ENCODE measurements at places on chromosomes 6 and 20.
A peak's percentile ranks its signal among the peaks of the same experiment; 100 is the strongest.

GRCh38 chr20:51386586-51386985 lies 155.9 kb downstream of the NFATC2 start:
- DNase-seq = no peak

DNA sequence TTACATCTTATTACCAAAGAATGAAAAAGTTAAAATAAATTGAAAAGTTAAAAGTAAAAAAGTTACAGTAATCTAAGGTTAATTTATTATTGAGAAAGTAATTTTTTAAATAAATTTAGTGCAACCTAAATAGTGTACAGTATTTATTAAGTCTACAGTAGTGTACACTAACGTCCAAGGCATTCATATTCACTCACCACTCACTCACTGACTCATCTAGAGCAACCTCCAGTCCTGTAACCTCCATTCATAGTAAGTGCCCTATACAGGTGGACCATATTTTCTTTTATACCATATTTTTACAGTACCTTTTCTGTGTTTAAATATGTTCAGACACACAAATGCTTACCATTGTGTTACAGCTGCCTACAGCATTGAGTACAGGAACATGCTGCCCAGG lies 624.7 kb upstream of the NOX3 start:
- no peak for DNase-seq

GRCh38 chr20:38343311-38344106 lies 2.8 kb upstream of the LBP start:
- no peak for DNase-seq

DNA sequence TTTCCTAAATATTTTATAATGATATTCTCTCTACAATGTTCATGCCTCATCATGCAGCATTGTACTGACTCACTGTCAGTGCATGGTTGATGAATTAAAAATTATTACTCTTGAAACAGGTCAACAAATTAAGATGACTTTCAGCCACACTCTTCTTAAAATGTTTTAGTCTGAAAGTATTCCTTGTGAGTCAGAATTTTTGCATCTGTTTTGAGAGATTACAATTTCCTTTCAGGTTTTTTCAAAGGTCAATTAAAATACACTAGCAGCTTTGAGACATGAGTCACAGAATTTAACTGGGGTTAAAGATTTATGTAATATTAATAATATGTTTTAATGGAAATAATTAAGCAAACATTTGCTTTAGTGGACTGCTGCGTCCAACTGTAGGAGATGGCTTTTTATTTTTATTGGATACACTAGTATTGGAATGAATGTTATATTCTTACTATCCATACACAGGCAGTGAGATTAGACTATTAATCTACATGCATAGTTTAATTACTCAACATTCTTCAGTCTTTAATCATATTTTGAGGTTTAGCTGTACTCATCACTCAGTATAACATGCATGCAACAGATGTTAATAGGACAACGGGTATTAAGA lies 9.7 kb downstream of the COL12A1 start:
- peak; percentile 21 for DNase-seq

DNA sequence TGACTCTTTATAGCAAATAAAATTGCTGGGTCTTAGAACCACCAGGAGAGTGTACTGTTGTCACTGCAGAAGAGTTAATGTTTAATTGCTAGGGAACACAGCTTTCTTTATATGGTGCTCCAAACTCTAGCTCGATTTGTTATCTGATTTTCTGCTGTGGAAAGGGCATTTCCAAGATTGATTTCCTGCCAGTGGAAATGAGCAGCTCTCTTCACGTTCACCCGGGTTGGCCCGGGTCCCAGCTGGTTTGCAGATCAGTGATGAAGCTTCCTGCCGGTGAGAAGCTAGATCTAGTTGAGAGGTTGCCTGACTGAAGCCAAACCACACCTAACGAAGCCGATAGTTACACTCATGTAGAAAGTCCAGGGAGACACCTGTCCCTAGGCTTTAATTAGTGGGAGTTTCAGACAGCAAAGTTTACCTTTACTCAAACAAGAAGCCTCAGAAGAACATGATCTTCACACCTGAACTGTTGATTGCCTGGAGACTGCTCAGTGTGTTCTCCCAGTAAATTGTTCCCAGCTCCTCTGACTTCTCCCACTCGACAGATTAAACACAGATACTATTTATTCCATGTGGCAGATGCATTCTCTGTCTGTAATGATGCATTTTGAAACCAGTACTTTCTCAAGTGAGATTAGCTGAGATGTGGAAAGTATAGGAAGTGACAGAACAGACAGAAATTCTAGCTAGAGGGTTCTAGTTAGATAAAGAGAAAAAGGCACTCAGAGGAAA lies 27.8 kb downstream of the PAQR8 start:
- peak; percentile 42 for DNase-seq

- peak; percentile 95 for DNase-seq
Measured at GRCh38 chr20:47274401-47275108, 81.9 kb downstream of the ZMYND8 start.

DNA sequence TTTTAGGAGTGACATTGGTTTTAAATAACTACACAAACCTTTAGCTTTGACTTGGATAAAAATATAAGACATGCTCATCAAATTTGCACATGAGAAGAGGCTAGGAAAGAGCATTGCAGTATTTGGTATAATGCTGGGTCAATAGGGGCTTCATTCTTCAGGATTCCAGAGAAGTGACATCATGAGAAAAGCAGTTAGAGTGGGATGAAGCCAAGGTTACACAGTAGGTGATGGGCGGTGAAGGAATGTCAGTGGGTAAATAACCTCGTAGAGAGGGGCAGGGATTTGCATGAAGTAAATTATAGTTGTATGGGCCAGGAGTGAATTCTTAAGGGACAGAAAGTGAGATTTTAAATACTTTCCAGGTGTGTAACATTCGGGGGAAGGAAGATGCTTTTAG lies 216.2 kb downstream of the RFPL4B start:
- peak; percentile 50 for DNase-seq

GRCh38 chr6:157811137-157811475 lies 11.9 kb upstream of the SNX9 start:
- no peak for DNase-seq

GRCh38 chr20:47810721-47811347 lies 25.6 kb upstream of the SULF2 start:
- no peak for DNase-seq

- peak; percentile 47 for DNase-seq
Measured at GRCh38 chr20:1313236-1313964, 15.5 kb downstream of the SDCBP2 start.

DNA sequence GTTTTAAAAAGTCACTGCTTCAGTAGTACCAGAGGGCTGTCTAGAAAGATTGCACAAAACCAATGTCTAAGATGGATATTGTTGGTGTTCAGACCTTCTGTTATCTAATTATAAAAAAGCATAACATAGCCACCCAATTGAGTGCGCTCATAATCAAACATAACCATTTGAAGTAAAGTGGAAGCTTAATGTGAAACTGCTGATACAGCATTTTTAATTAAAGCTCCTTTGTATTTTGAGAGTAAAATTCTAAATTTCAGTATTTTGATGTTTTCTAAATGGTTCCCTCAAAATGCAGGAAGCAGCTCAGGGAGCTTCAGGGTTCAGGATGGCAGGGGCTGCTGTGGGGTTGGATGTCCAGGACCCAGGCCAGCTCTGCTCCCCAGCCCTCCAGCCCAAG lies 291.8 kb upstream of the ZFP64 start:
- no peak for DNase-seq

- no peak for DNase-seq
Measured at GRCh38 chr6:85644279-85644762, 1.6 kb upstream of the SYNCRIP start.

DNA sequence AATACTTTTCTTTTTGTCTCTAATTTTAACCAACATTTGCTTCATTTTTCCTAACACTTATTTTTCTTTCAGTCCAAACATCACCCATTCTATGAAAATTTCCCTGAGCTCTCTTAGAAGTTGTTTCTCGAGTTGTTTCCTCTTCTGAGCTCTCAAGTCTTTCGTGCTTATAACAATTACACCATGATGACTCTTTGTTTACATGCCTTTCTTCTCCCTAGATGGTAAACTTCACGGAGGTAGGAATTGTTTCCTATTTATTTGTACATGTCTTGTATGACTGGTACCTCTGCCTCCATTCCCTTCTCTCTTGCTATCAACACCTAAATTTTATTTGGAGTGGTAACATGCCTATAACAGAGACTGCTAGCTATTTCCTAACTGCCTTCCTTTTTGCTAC lies 6.4 kb downstream of the BLOC1S5 start:
- no peak for DNase-seq

DNA sequence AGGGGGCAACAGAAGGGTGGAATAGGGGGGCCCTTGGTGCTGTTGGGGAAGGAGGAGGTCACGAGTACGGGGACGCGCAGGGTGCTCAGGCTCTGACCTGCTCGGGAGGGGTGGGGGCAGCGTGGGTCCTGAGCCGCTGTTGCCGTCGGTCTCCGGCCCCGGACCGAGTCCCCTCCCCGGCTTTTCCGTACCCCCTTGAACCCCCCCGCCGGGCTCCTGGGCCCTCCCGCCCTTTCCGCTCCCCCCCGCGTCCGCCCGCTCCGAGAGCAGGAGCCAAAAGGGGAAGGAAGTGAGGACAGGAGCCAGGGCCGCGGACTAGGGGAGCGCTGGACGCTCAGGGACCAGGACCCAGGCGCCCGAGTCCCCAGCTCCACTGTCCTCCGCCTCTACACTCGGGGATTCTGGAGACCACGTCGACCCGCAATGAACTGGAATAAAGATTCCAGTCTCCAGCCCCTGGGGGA lies at the start of gene RGL2:
Gene RGL2 (minus strand): TSS at position 170 of the 464 bp plus-strand sequence. CDS start 332 bp downstream, outside the sequence.
- DNase-seq = peak; percentile 29

- no peak for DNase-seq
Measured at GRCh38 chr6:41405941-41406727, 70.7 kb downstream of the NCR2 start.

DNA sequence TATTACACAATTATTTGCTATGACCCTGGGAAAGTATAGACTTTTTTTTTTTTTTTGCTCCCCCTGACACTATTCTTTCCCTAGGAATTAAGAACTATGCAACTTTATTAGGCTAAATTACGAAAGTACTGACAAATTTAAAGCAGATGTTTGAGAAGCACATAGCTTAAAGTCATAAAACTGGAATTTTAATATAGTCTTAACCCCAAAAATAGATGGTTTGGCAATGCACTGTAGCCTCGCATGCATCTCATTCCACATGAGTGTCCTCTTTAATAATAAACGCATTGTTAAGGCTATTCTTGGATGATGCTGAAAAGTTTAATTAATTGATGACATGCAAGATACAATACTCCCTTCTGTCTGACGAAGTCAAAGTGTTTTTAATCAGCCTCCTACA lies 49.3 kb downstream of the TBC1D7 start:
- no peak for DNase-seq

DNA sequence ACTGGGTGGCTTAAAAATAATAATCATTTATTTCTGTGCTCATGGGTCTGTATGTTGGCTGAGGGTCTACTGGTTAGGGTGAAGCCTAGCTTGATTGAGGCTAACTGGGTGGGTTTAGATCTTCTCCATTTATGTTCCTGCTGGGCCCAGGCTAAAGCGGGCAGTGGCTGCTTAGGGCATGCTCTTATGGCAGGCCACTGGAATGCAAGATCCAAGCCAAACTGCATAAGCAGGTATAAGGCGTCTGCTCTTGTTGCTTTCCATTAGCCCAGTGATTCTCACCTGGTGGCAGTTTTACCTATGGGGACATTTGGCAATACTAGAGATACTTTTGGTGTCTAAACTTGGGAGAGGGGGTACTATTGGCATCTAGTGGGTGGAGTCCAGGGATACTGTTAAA lies 44.5 kb downstream of the QKI start:
- no peak for DNase-seq

DNA sequence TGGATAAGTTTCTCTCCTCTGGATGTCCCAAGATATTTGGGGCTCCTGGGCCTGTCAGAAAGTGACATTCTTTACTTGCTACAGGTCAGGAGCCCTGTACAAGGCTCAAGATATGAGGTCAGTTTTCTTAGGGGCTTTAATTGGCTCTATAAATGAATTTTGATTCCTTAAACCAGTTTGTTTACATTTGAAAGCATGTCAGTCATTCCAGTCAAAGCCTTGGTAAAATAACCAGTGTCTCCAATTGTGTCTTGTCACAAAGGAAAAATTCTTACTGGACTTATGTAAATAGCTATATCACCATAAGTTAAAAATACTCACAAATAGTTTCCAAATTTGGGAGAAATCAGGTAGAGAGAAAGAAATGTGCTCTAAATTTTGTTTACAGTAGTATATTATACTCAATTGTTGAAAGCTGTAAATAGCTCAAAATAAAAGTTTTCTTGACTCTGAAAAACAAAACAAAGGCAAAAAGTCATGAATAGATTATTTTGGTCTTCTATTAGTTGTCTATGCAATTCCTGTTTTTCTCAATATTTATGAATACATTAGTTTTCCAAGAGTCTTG lies 22.9 kb downstream of the RNF182 start:
- DNase-seq = no peak

DNA sequence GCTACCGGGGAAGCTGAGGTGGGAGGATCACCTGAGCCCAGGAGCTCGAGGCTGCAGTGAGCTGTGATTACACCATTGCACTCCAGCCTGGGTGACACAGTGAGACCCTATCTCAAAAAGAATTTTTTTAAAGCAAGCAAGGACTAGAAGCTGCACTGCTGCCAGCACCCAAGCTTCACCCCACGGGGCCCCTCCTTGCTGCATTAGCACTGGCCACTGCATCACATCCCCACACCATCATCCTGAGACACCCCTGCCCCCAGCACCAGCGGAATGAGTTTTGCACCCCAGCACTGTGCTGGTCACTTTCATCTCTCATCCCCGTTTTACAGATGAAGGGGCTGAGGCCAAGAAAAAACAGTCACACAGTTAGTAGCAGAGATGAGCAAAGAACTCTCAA lies 30.9 kb downstream of the TBC1D7 start:
- DNase-seq = no peak

DNA sequence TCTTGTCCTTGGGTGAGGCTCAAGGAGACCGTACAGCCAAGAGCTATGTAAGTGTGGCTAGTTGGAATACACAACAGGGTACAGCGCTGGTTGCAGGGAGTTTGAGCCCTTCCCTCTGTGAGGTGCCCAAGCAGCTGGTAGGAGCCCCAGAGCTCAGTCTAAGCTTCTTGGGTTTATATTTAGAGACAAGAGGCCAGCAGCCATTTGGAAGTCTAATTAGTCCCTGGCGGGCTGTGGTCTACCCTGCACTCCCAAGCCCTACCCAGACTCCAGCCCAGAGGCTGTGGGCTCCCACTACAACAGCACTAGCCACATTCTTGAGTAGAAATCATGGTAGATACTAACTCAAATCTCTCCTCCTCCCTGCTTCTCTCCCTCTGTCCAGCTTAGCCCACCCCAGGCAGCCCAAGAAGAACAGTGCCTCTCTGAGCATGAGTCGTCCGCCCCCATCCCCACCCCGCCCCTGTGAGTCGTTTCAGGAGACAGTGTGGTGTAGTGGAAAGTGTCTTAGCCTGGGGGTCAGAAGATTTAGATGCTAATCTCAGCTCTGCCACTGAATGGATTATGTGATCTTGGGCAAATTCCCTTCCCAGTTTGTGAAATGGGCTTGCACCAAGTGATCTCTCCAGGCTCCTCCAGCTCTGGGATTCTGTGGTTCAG lies 37.8 kb downstream of the EIF2S2 start:
- no peak for DNase-seq

GRCh38 chr6:105257340-105257739 lies 77.5 kb upstream of the POPDC3 start:
- DNase-seq = no peak

All from A172 (cell line).